ENCODE measurements at places on chromosomes 4 and X.

GRCh38 chrX:87582453-87582852, 64.9 kb downstream of the KLHL4 start:
- DNase-seq = no peak

GRCh38 chrX:39398215-39398962, 597.1 kb downstream of the MID1IP1 start:
- no peak for DNase-seq

- no peak for DNase-seq
Measured at GRCh38 chrX:9644335-9644734, 121.3 kb downstream of the GPR143 start.

GRCh38 chrX:9865804-9866472, 79.7 kb downstream of the SHROOM2 start:
- DNase-seq = no peak

GRCh38 chr4:56217343-56217890, 169.9 kb downstream of the AASDH start:
- no peak for DNase-seq

DNA sequence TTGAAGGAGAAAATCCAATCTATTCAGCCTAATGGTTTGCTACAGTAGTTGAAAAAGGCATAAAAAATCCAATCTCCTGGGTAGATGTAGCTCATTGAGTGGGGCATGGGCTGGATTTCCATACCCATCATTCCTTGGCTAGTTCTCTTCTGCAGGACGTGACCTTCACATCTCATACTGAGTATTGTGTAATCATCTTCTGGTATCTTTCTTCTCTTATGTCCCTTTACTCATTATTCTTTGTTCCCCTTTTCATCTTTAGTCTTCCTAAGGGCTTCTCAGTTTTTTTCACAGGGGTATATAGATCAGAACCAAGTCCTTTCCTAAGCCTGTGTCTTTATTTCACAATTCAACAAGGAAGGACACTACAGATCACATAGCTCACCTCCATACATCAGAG, 727.6 kb upstream of the MAGEB2 start:
- DNase-seq = no peak

GRCh38 chrX:39648548-39649254, 449.1 kb downstream of the BCOR start:
- DNase-seq = no peak

- DNase-seq = no peak
Measured at GRCh38 chr4:62006108-62006507, 806.0 kb downstream of the ADGRL3 start.

DNA sequence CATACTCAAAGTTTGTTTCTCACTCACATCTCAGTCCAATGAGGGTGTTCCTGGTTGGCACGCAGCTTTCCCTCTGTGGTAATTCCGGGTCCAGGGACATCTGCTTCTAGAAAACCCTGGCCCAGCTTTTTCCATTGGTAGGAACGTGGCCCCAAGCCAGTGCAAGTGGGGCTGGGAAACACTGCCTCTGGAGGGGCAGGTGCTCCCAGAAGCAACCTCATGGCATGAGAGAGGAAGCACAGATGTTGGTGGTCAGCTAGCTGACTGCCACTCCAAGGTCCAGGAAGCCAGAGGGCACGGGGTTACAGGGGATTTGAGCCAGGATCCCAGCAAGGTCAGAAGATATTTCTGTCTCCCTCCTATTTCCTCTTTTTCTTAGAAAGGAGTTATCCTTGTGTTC, 47.5 kb downstream of the DCTD start:
- no peak for DNase-seq
